ENCODE measurements at places on chromosomes 2 and 18.

DNA sequence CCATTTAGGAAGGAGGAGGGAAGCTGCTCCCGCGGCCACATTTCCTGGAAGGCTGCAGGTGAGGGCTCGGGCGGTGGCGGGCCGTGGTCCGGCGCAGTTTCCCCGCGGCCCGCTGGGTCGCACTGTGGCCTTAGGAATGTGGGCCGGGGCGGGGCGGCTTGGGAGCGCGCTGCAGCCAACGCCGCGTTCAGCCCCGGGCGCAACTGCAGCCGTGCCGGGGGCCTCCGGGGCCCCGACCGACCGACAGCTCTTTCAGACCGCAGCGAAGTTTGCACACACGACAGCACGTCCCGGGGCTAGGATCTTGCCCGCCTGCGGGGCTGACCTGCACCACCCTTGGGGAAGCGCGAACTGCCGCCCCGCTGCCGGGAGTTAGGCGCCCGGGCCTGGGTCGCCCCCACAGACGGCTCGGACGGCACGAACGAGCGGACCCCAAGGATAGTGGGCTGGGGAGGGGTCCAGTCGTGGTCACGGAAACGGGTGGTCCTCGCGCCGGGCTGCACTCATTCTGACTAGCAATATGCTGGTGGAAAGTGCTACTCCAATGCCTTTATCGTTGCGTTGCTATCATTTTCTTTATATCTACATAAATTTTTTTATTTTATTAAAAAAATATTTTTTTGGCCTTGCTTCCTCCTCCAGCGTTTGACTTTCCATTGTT, 69.9 kb upstream of the DLX2 start:
- peak overlapping the region; percentile 53 for H3K4me3 ChIP-seq
- peaks cover 13% of the 10 kb centered on the region for H3K4me1 ChIP-seq
- H3K36me3 ChIP-seq = no peaks in the 10 kb centered on the region
- no peak overlapping the region for H3K27ac ChIP-seq

GRCh38 chr18:26556573-26556972, 8.2 kb upstream of the KCTD1 start:
- H3K4me1 ChIP-seq = peaks cover under 1% of the 10 kb centered on the region
- no peak overlapping the region for H3K4me3 ChIP-seq
- DNase-seq = no peak
- H3K27me3 ChIP-seq = peaks cover 31% of the 10 kb centered on the region
- H3K27ac ChIP-seq = no peak overlapping the region

- no peak overlapping the region for H3K27ac ChIP-seq
- no peak overlapping the region for H3K4me3 ChIP-seq
- no peak for DNase-seq
- H3K27me3 ChIP-seq = peaks cover 67% of the 10 kb centered on the region
Measured at GRCh38 chr18:80170395-80171053, 61.5 kb downstream of the ADNP2 start.

DNA sequence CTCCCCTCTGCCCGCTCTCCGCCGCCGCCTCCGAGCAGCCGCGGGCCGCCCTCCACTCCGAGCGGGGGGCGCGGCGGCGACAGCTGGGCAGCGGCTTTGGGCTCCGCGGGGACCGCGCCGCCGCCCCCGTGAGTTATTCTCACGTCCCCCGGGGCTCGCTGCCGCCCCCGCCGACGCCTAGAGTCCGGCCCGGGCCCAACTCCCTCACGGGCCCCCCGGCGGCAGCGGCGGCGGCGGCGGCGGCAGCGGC, 645 bp downstream of the MIB1 start:
- H3K27ac ChIP-seq = no peak overlapping the region
- H3K4me3 ChIP-seq = peak overlapping the region; percentile 81

DNA sequence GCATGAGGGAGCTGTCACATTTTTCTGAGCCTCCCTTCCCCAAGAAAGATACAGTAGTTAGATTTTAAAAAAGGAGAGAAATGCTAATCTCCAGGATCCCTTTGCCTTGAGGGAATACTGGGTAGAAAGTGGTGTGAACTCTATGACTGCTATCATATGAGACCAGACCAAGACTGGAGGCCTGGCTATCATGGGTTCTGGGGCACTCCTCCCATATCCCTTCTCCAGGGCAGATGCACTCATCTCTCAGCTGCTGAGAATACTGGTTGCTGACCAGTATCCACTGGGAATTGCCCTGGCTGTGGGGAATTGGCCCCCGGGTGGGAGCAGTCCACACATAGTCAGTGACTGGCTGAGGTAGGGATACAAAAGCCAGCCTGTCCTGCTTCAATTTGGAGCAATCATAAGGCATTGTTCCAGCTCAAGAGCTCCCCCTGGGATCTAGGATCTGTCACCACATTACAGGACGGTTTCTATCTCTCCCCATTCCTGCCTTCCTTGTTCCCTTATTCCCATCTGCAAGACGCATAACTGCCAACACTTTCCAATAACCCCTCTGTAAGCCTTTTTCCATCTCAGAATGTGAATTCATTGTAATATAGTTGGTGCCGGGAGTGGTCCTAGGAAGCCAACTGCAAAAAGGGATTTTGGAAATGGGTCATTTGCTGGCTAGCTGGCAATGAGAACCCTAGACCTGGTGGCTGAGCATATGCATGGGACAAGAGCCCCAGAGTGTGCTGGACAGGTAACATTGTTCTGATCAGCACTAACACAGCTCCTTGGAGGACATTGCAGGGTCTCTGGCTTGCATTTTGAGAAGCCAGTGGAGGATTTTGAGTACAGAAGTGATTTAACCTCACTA, 35.4 kb upstream of the REEP1 start:
- no peak overlapping the region for H3K4me3 ChIP-seq
- no peak for DNase-seq
- peaks cover 5% of the 10 kb centered on the region for H3K27me3 ChIP-seq

DNA sequence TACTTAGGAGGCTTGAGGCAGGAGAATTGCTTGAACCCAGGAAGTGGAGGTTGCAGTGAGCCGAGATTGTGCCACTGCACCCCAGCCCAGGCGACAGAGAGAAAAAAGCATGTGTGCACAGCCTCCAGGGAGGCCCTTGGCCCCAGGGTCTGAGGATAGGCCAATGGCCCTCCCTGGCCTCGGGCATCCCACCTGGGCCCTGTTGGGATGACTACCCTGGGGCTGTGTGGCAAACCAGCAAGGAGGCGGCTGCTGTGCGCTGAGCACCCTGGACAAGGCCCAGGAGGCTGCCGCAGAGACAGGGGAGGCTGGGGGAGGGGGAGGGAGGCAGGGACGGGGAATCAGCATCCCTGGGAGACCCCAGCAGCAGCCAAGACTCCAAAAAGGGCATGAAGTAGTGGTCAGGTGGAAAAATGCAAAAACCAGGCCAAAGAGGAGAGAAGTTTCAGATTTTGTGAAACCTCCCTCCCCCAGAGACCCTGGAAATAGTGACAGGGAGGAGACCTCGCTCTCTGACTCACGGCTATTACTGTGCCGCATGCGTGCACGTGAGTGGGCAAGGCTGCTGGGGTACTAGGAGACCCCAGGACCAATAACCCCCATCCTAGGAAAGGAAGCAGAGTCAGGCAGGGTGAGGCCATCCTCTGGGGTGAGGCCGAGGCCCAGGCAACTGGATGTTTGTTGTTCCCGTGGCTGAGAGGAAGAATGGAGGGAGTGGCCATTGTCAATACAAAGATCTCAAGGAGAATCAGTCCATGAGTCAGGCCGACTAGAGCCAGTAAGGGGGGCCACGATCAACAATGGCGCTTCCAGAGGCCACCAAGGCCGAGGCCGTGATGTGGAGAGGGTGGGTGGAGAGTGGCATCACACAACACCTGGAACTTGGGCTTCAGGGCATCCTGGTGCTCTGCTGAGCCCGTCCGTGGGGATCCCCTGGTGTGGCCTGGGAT, 16.0 kb upstream of the B3GNT7 start:
- no peaks in the 10 kb centered on the region for H3K36me3 ChIP-seq
- no peaks in the 10 kb centered on the region for H3K4me1 ChIP-seq
- no peak overlapping the region for H3K27ac ChIP-seq

- H3K4me1 ChIP-seq = peaks cover 18% of the 10 kb centered on the region
- no peak overlapping the region for H3K4me3 ChIP-seq
- peaks cover 2% of the 10 kb centered on the region for H3K27me3 ChIP-seq
- no peaks in the 10 kb centered on the region for H3K36me3 ChIP-seq
Measured at GRCh38 chr18:31657823-31658669, 26.3 kb downstream of the B4GALT6 start.

DNA sequence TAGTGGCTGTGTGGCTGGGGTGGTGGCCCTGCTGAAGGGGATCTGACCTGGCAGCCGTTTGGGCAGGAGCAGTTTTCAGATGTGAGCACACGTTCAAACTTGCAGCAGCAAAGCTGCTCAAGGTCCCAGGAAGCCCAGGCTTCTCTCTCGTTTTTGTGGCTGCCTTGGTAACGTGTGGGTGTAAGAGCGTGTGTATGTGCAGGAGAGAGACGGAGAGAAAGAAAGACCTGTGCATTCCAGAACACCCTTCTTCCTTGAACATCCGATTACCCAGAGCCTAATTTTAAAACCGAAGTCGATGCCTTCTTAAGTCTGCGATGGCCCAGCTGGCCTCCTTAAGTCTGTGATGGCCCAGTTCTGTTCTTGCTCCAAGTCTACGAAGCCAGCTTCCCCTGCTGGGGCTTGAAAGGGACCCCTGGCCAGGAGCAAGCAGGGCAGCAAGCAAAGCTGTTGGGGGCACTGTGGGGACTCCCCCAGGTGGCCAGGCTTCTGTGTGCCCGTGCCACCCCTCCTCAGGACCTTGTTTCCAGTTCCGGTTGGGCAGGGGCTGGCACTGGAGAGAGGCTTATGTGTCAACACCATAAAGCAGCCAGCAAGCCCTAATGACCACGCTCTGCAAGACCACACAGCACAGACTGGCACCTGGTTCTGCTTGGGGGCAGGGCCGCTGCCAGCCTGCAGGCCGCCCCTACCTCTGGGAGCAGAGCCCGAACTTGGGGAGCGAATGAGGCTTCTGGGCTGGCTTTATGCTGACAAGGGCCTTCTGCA, 55.8 kb upstream of the ALPP start:
- DNase-seq = no peak
- H3K4me1 ChIP-seq = peaks cover 58% of the 10 kb centered on the region
- peak overlapping the region; percentile 49 for H3K27ac ChIP-seq
- peaks cover 9% of the 10 kb centered on the region for H3K36me3 ChIP-seq

DNA sequence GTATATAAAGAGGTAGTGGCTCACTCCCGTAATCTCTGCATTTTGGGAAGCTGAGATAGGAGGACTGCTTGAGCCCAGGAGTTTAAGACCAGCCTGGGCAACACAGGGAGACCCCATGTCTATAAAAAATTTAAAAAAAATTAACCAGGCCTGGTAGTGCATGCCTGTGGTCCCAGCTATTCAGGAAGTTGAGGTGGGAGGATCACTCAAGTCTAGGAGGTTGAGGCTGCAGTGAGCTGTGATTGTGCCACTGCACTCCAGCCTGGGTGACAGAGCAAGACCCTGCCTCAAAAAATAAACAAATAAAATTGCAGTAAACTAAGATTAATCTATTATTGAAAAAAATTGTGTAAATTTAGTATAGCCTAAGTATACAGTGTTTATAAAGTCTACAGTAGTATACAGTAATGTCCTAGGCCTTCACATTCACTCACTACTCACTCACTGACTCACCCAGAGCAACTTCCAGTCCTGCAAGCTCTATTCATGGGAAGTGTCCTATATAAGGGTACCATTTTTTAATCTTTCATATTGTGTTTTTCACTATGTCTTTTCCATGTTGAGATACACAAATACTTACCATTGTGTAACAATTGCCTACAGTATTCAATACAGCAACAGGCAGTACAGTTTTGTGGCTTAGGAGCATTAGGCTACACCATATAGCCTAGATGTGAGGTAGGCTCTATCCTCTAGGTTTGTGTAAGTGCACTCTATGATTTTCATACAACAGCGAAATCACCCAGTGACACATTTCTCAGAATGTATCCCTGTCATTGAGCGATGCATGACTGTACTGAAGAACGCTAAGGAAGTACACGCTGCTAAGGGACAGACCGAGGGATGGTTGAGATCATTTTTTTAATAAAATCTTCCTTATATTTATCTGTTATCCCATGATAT, 10.4 kb upstream of the MAP4K3 start:
- H3K4me1 ChIP-seq = peaks cover 4% of the 10 kb centered on the region
- DNase-seq = no peak
- H3K4me3 ChIP-seq = no peak overlapping the region
- H3K36me3 ChIP-seq = peaks cover 4% of the 10 kb centered on the region
- no peak overlapping the region for H3K27ac ChIP-seq

- H3K27me3 ChIP-seq = no peaks in the 10 kb centered on the region
- H3K4me1 ChIP-seq = no peaks in the 10 kb centered on the region
- no peaks in the 10 kb centered on the region for H3K36me3 ChIP-seq
- no peak for DNase-seq
Measured at GRCh38 chr2:3078684-3079083, 298.9 kb downstream of the EIPR1 start.

DNA sequence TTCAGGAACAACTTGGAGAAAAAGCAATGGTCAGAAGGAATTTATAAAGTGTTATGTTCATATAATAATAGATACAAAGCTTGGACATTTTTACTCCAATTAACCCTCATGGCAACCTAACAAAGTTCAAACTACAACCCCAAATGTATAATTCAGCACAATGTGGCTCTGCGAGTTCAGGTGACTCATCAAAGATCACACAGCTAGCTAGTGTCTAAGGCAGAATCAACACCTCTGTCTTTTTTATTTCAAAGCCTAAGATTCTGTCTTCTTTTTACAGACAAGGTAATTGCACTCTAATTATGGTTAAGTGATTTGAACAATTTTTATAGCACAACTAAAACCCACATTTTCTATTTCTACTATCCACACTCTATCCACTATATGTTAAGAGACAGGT, 90.5 kb downstream of the CHST9 start:
- H3K4me3 ChIP-seq = no peak overlapping the region
- no peak overlapping the region for H3K27ac ChIP-seq
- no peak for DNase-seq
- no peaks in the 10 kb centered on the region for H3K36me3 ChIP-seq
- no peaks in the 10 kb centered on the region for H3K27me3 ChIP-seq

- H3K36me3 ChIP-seq = peaks cover 4% of the 10 kb centered on the region
- H3K27ac ChIP-seq = no peak overlapping the region
- H3K4me3 ChIP-seq = no peak overlapping the region
- H3K4me1 ChIP-seq = peaks cover 8% of the 10 kb centered on the region
- no peaks in the 10 kb centered on the region for H3K27me3 ChIP-seq
Measured at GRCh38 chr2:177545981-177546585, 153.5 kb downstream of the AGPS start.

- no peak overlapping the region for H3K27ac ChIP-seq
- H3K4me1 ChIP-seq = no peaks in the 10 kb centered on the region
- no peak for DNase-seq
- peaks cover 17% of the 10 kb centered on the region for H3K27me3 ChIP-seq
- H3K36me3 ChIP-seq = no peaks in the 10 kb centered on the region
- H3K4me3 ChIP-seq = no peak overlapping the region
Measured at GRCh38 chr18:46424898-46425297, 232.1 kb downstream of the LOXHD1 start.

GRCh38 chr2:97936199-97936598, 59.5 kb downstream of the TMEM131 start:
- peaks cover 5% of the 10 kb centered on the region for H3K36me3 ChIP-seq
- H3K4me1 ChIP-seq = peaks cover 11% of the 10 kb centered on the region
- no peak overlapping the region for H3K27ac ChIP-seq
- no peak for DNase-seq
- H3K4me3 ChIP-seq = no peak overlapping the region

DNA sequence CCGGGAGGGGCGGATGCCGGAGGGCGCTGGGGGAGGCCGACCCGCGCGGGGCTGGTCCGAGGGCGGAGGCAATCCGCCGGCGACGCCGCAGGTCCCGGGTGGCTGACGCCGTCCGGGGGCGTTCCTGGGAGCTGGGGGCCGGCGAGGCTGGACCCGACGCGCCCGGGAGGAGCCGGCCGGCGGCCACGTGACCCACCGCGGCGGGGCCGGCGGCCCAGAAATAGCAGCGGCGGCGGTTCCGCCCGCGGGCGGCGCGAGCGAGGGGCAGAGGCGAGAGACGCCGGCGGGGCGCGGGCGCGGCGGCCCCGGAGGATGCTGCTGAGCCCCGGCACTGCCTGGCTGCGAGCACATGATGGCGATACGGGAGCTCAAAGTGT, at the start of gene RAB31:
TSS of gene RAB31 (plus strand) at position 245 of the 377 bp plus-strand sequence. CDS start at position 350, 105 bp downstream.
- peak; percentile 37 for DNase-seq
- H3K4me1 ChIP-seq = peaks cover 48% of the 10 kb centered on the region
- peaks cover 2% of the 10 kb centered on the region for H3K36me3 ChIP-seq
- H3K27me3 ChIP-seq = peaks cover 83% of the 10 kb centered on the region
- H3K4me3 ChIP-seq = peak within 1 kb of the TSS; percentile 77
